Kidney epithelial cell (primary cell): ENCODE measurements at places on chromosomes 6 and 20. TPM values are rescaled to one million over a fixed set of nuclear protein-coding genes. Genes with fewer than 3 reads are reported as not detected.

DNA sequence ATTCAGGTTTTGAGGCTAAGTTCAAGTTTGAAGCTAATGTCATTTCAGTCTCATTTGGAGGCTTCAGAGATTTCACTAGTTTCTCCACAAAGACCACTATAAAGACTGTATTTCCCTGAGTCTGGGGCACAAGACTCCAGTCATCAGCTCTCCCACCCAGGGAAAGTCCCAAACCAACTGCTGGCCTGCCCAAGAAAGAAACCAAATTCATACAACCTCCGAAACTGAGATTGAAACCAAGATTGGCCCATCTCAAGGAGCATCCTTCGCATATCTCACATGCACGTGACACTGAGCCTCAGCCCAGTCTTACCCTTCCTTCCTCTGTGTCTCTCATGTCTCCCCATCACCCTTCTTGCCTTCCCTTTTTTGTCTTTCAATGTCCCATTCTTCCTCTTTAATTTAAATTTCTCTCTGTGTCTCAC is 3.5 kb upstream of the LTA start:
- DNase-seq, result no peak

GRCh38 chr6:12345694-12346058 is 55.5 kb downstream of the EDN1 start:
- DNase-seq, result no peak

GRCh38 chr20:14759979-14760378 is 422.6 kb upstream of the FLRT3 start:
- DNase-seq, result no peak

Gene MAS1
- total RNA-seq, result not detected in 2 replicates

DNA sequence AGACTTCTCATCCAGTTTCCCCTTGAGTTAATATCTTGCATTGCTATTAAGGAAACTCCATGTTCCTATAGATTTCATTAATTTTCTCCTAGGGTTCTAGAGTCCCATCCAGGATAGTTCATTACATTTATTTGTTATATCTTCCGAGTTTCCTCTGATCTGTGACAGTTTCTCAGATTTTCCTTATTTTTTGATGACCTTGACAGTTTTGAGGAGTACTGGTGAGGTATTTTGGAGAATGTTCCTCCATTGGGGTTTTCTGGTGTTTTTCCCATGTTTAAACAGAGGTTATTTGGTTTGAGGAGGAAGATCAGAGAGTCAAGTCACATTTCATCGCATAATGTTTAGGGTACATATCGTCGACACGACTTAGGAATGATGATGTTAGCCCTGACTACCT is 67.7 kb downstream of the LAMP5 start:
- DNase-seq, result no peak

Gene SYTL3
- 3.1 and 3.6 TPM in 2 replicates for total RNA-seq

GRCh38 chr6:153989989-153990388 is 49.1 kb upstream of the OPRM1 start:
- DNase-seq, result no peak

Gene FGD2
- total RNA-seq, result 0.04 and 0.68 TPM in 2 replicates

Gene SLC44A4
- total RNA-seq, result 17.7 and 26.1 TPM in 2 replicates

Gene C20orf96
- total RNA-seq, result 8.0 and 8.1 TPM in 2 replicates

DNA sequence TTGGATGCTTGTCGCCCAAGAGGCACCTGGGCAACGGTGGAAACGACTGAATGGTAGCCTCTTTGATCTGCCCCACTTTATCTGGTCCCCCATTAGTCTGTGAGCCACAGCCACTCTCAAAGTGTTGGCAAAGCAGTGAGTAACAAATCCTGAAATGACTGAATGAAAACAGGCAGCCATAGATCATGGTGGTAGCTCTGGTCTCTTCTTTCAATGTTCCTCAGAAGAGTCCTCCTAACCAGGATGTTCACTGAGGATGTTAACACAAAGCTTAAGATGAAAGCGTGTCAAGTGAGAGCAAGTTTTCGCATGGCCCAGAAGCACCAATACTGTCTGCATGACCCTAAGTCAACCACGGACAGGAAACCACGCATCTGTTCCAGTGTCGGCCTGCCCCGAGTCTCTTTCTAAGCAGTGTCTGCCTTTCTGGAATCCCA is 107.3 kb downstream of the IRF4 start:
- no peak for DNase-seq

DNA sequence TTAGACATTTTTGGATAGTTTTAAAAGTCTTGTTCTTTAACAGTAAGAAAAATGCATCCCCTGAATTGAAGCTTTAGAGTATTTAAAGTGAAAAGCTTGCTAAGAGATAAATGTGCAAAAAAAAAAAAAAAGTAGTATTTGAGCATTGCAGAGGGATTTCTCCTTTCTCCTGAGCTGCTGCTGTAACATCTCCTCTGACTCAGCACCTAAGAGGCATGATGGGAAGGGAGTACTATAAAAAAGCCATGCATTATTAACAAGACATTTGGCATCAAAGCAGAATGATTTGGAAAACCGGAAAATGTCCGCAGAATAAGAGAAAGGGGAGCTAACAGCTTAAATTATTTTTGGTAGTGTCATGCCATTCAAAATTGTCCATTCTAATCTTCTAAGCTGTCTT is 27.9 kb downstream of the B4GALT5 start:
- DNase-seq, result no peak

Gene HLA-DMA
- 1.6 and 4.7 TPM in 2 replicates for total RNA-seq

Gene IL20RA
- 0.46 and 0.89 TPM in 2 replicates for total RNA-seq

GRCh38 chr6:106770663-106771062 is 141.3 kb downstream of the QRSL1 start:
- no peak for DNase-seq

DNA sequence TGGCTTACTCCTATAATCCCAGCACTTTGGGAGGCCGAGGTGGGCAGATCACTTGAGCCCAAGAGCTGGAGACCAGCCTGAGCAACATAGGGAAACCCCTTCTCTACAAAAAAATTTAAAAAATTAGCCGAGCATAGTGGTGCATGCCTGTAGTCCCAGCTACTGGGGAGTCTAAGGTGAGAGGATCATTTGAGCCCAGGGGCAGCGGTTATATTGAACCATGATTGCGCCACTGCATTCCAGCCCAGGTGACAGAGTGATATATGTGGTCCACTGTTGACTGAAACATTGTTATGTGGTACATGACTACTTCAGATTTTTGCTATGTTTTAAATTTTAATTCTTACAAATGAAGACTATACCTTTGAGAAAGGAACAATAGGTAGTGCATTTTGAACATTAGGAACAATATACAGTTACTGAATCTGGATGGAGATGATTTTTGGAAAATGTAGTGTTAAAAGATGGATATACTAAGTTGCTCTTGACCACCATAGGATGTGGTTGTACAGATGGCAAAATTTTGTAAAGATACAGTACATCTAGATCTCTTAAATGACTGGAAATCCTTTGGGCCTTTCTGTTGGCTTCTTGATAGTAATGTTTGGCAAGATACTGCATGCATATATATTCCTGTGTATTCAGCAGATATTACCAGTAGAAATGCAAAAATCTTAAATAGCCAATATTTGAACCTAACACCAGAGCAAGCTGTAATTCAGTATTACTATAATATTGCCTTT is 35.9 kb downstream of the MAPK14 start:
- no peak for DNase-seq

- no peak for DNase-seq
Observed at GRCh38 chr6:157606516-157606915, 216.5 kb upstream of the SNX9 start.

Gene IP6K3
- 0.29 and 1.6 TPM in 2 replicates for total RNA-seq

DNA sequence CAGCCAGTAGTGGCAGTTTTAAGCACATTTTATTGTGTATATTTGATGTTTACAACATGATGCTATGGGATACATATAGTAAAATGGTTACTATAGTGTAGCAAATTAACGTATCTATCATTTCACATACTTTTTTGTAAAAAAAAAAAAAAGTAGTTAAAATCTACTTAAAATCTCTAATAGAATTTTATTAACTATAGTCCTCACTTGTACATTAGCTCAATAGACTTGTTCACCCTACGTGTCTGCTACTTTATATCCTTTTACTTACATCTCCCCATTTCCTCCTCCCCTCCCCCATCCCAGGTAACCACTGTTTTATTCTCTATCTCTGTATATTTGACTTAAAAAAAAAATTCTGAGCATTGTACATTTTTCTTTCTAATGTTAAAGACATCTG is 23.0 kb downstream of the GTPBP2 start:
- no peak for DNase-seq

Gene TBX18
- total RNA-seq, result 0.46 and 0.48 TPM in 2 replicates

DNA sequence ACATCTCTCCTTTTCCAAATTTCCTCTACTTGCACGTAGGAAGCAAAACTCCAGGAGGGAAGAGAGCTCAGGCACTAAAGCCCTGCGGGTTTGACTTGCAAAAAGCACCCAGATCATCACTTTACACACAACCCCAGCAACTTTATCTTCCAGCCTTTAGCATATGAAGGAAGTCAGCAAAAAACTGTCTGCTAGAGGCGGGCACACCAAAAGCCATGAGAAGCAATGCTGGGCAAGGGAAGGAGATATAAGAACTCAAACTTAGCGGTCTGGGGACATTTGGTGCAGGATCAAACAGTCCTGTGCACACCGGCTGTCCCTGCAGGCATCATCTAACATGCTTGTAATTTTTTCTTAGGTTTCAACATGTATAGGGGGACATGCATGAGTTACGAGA is 113.3 kb downstream of the JPH2 start:
- no peak for DNase-seq

DNA sequence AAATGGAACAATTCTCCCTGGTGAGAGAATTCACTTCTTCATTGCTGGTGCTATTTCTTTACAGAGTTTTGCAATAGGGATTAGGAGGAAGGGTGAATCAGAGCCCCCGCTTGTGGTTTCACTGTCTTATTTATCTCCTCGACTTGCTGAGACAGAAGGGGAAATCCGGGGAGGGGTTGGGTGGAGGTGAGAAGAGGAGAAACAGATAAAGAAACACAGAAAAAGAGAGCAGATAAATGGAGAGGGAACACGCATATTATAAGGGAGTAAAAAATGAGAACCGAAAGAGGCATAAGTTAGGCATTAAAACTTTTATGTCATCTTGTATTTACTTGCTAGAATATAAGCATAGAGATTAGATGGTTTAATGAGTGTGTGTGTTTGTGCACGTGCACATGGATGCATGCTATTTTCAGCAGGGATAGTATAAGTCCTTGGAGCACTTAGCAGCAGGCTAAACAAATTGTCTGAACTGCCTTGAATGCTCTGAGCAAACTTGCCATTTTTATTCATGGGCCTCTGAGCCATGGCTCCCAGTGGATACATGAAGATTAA is 105.0 kb downstream of the OLIG3 start:
- DNase-seq, result peak; percentile 32

DNA sequence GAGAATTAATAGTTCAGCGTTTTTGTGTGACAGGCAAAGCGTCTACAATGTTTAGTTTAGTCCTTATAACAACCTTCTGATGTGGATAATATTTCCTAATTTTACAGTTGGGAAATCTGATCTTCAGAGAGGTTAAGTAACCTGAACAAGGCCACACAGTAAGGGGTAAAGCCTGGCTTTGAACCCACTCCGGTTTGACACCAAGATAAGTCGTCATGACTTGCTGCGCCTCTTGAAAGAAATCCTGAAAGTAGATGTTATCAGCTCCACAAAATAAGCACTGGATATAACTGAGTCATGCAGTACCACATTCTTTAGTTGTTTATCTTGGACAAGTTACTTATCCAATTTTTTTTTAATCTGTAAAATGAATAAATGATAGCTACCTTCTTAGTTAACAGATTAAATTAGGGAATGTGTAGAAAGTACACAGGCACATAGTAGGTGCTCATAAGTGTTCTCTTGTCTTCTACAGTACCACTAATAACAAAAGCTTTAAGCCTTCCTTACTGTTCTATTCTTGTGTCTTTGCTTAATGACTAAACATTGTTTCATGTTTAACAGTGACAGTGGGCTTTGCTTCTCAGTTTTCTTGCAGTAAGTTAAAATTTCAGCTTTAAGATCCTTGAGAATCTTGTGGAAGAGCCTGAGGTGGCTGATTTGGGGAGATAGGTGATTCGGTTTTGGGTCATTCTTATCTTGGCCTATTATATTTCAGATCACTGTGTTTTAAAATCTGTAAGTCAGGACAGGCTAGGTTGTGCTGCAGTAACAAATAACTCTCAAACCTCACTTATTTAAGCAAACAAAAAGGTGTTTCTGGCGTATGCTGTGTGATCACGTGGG is 2.1 kb downstream of the HIVEP1 start:
- peak; percentile 51 for DNase-seq

DNA sequence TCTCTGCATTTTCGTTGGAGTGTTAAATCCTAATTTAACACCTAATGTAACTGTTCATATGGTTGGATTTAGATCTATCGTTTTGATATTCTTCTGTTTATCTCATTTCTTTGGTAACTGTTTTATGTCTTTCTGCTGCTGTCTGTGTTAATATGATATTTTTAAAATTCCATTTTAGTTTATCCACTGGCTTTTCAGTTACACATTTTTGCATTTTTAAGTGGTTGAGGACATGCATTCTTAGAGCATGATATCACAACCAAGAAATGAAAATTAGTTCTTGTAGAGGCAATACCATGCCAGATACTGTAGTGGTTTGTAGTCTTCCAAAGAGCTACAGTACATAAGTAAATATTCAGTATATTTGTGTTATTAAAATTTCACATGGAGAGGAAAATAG is 58.6 kb downstream of the LIN28B start:
- peak; percentile 0 for DNase-seq

- DNase-seq, result no peak
Observed at GRCh38 chr6:35663447-35664235, 25.1 kb downstream of the FKBP5 start.

DNA sequence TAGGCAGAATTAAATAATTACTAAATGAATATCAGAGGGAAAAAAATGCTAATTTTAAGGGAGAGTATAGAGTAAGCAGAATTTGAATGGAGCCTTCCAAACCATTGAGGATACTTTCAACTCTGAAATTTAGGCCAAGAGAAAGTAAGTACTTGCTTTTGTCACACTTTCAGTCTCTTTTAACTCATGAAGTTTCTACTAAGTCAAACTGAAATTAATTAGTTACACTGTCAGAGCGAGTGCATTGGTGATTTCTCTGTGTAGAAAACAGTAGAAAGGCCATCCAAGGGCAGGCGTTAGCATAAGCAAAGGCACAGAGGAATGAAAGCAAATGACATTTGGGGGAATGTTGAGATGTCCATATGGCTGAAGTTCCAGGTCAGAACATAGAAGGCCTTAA is 92.9 kb downstream of the PLEKHG1 start:
- no peak for DNase-seq

DNA sequence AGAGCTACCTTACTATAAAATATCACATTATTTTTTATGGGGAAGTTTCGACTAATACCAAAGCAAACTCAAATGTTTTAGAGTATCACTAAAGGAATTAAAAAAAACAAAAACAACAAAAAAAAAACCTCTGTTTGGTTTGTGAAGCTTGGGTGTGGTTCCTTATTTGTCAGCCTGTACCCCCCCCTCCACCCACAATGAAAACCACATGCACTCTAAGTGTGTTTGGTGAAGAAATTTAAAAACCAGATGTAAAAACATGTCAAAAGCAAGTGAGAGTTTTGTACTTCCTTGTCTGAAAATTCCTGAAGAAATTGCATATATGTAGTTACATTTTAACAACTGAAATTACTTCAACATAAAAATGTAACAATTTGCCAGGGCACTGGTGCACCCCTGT is 3.1 kb downstream of the STK38 start:
- DNase-seq, result no peak

Gene MAP7
- 16.0 and 17.6 TPM in 2 replicates for total RNA-seq
